ENCODE measurements at places on chromosomes 13 and 19.

- DNase-seq, result no peak
Measured at GRCh38 chr13:73101351-73102007, 42.7 kb downstream of the KLF5 start.

DNA sequence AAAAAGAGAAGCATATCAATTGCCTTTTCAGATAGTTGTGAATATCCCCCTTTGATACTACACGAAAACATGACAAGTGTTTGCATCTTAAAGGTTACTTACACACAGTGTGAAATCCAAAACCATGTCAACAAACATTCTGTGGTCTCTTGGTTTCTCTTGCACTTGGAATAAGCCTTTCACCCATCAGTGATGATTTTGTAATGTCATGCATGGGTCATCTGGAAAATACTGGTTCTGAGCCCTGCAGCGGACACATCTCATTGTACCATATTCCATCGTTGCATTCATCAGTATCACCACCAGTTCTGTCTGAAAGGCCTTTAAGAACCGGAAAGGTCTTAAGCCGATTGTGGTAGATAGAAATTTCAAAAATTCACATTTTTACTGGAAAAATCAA is 65.4 kb upstream of the SOX1 start:
- DNase-seq, result no peak

- no peak for DNase-seq
Measured at GRCh38 chr13:48081739-48082138, 13.2 kb downstream of the MED4 start.

GRCh38 chr13:94063848-94064247 is 415.6 kb downstream of the DCT start:
- no peak for DNase-seq

DNA sequence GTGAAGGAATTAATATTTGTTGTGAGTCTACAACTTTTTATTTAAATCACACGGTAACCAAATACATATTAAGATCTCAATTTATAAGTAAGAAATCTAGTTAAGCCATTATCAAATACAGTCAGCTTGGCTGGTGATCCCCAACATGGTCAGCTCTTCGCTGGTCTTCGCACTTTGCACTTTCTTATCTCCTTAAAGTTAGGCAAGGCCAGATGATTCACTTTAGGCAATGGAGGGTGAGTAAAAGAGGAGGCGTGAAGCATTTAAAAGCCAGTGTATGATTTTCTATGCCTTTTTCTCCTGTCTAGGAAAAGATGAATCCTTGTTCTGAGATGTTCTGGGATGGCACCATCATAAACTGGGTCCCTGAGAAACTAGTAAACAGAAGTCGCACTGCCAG is 793.7 kb upstream of the ARGLU1 start:
- DNase-seq, result no peak

DNA sequence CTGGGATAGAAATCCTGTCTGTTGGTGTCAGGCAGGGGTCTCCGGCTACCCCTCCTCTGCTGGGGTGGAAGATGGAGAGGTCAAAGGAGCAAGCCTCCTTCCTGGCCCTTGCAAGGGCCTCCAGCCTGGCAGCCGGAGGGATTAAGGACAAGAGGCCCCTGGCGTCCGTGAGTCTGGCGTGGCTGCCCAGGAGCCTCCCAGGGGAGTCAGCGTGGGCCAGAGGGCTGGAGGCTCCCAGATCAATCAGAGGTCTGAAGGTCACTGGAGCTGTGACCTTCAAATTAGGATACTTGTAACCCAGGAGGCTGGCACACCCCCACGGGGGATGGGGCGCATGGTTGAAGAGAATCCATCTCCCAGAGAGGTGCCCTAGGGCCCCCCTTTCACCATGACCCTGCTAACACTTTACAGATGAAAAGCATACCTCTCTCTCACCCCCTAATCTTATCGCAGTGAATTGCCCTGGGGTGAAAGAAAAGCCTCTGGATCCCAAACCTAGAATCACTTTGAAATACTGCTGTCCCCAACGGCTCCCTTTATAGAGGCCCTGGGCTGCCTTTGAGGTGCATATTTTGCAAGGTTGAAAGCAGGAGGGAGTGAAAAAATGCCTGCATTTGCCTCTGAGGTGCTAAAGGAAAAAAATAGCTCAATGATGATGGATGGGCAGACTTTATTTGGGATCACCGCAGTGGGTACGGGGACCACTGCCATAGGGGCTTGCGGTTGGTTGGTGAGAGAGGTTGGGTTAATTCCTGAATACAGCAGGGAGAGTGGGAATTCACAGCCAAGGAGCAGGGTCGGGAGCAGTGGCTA is 44.9 kb upstream of the PEG3 start:
- DNase-seq, result no peak

- DNase-seq, result no peak
Measured at GRCh38 chr13:27599845-27600553, 20.3 kb downstream of the LNX2 start.

DNA sequence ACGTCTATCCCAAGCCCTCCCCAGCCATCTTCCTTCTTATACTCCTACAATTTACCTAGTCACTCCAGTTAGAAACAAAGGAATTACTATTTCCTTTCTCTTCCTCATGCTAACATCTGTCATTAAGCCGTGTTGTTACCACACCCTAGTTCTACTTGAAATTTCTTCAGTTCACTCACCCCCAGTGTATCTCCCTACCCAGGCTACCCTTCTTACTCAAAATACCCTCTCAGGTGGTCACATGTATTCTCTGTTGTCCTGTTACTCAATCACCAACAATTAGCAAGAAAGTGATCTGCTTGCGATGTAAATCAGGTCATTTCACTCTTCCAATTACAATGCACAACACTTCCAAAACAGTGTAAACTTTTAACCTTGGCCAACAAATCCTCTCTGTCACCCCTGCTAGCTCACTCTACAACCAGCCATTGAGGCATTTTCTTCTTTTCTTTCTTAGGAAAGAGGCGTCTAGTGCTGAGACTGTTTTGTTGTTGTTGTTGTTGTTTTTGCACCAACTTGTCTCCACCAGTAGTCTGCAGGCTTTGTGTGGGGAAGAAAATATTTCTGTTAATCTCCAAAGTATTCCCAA is 50.7 kb downstream of the PCDH17 start:
- no peak for DNase-seq

DNA sequence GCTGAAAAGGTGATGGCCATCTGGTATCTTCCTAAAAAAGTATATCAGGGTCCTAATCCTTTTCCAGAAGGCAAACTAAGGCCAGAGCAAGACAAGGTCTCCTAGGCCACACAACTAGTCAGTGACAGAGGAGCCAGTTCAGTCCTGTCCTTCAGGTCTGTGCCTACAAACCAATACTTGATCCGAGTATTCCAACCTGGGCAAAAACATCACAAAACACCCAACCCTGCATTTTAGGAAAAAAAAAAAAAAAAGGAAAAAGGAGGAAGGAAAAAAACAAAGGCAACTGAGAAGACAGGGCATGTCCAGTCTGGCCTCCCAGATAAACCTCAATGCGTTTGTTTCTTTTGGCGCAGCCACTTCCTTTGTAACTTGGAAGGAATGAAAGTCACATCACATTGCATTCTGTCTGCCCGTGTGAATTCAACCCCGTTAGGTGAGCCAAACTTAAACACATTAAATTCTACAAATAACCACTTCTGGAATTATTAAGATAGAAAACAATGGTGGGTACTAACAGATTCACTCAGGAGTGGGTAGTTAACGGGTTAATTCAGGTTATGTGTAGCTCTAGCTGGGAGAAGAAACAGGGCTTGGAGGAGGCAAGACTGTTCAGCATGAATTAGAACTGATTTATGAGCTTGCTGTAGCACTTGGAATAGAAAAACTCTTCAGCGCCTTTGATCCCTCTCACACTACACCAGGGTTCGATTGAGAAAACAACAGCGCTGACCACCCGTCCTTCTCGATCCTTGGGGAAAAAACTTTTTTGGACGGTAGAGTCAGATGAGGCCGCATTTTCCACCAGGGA is 43.0 kb upstream of the HNRNPA1L2 start:
- no peak for DNase-seq

- peak; percentile 39 for DNase-seq
Measured at GRCh38 chr19:18733196-18733647, 49.7 kb downstream of the CRTC1 start.

DNA sequence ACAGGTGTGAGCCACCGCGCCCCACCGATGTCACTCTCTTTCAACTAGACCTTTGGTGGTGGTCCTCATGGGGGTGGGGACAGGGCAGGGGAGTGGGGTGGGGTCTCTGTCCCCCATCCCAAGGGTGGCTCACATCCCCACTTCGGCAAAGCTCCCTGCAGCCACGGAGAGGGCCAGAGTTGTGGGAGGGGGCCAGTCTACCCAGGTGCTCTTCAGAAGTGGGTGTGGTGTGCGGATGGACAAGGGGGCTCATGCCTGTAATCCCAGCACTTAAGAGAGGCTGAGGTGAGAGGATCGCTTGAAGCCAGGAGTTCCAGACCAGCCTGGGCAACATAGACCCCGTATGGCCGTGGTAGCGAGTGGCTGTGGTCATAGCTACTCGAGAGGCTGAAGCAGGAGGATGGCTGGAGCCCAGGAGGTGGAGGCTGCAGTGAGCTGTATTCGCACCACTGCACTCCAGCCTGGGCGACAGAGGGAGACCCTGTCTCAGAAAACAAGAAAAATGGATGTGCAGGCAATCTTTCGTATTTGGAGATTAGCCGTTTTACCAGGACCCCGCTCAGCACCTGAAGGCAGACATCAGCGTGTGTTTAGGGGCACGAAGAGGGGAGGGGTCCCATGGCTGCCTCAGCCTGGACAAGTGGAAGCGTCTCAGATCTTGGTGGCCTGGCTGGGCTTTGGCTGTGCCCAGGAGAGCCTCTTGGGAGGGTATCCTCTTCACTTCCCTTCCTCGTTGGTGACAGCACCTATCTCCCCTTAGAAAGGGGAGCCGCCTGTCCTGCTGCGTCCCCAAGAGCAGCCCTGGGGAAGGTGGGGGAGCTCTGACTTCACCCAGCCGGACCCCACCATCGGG is 846 bp downstream of the TGFBR3L start:
- DNase-seq, result no peak

- DNase-seq, result peak; percentile 54
Measured at GRCh38 chr13:98216135-98216565, 39.1 kb upstream of the RNF113B start.

DNA sequence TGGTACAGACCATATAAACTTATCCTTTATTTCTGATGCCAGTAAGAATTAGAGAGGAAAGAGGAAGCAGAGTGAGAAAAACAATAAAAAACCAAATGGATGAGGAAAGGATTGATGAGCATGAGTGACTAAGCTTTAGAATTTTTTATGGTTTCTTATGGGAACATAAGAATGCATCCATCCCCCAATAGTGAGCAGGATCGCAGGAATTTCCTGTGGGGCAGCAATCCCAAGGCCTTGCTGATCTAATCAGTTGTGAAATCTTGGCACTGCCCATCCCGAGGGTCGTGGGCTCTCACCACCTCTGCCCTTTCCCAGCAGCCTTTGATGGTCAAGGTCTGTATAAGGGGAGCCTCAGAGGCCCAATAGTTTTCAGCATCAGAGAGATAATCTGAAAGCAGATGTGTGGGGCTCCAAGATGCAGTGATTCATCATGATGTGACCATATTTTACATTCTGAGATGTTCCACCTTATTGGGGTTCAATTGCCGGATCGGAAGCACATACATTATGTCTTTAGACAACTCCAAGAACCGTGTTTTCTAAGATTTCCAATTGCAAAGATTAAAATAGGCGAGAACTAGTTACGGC is 222.1 kb downstream of the DNAJC15 start:
- peak; percentile 83 for DNase-seq

GRCh38 chr13:110283736-110284517 is 23.0 kb downstream of the COL4A1 start:
- DNase-seq, result peak; percentile 96

GRCh38 chr19:17220207-17220758 is 5.1 kb downstream of the USE1 start:
- peak; percentile 25 for DNase-seq

GRCh38 chr19:35011091-35011689 is 11.1 kb downstream of the GRAMD1A start:
- DNase-seq, result no peak

GRCh38 chr13:40102854-40103253 is 447.4 kb downstream of the COG6 start:
- no peak for DNase-seq

DNA sequence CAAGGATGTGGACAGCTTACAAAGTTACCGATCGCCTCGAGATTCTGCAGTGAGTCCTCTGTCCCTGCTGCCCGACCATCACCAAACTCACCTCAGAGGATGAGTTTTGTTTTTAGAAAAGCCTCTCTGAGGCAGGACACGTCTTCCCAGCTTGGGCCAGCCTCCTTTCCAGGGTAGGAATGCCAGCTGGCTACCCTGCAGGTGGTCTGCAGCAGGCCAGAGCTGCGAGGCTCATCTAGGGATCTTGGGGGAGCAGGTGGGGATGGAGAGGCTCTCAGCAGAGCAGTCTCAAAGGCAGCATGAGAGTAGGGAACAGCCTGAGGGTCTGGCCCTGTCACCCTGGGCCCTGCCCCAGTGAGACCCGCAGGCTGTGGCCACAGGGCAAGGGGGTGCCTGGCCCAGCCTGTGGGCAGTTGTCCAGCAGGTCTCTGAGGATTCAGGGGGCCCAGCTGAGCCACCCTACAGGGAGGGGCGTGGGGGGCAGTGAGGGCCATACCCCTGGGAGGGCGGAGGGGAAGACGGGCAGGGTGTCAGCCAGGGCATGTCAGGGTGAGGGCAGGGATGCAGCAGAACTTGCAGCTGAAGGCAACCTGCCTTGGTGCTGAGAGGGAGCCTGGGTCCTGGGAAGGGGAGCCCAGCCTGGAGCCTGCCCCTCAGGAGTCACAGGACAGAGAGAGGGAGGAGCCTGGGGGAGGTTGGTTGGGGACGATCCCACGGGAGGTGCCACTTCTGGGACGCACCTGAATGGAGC is 57.3 kb upstream of the TPM4 start:
- no peak for DNase-seq

DNA sequence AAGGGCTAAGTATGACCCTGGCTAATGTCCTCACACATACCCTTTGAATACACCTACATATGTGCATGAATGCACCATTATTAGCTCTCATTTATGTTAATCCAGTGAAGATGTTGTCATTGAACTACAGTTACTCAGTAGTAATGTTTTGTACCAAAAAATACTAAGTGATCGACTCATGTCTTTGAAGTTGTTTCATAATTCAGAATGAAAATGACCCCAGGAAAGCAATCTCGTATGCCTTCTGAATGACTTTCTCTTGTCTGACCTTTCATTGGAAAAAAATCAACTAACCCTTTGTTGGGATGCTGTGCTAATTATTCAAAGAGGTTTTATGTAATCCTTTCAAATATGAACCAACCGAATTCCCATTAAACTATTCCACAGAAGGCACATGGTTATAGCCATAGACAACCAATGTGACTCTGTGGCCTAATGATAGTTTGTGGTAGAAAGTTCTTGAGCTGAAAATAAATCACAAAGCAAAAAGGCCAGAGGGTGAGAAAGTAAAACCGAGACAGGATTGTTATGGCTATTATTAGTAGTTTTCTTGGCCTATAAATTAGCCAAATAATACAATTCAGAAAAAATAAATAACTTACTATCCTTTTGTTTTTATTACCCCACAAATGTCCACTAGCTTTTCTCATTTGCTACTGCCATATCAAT is 86.8 kb upstream of the STARD13 start:
- no peak for DNase-seq

- no peak for DNase-seq
Measured at GRCh38 chr13:33865945-33866344, 48.0 kb downstream of the RFC3 start.
